ENCODE measurements at places on chromosomes 1 and 21. TPM values are rescaled to one million over a fixed set of nuclear protein-coding genes. Genes with fewer than 3 reads are reported as not detected.
A peak's percentile ranks its signal among the peaks of the same experiment; 100 is the strongest.

DNA sequence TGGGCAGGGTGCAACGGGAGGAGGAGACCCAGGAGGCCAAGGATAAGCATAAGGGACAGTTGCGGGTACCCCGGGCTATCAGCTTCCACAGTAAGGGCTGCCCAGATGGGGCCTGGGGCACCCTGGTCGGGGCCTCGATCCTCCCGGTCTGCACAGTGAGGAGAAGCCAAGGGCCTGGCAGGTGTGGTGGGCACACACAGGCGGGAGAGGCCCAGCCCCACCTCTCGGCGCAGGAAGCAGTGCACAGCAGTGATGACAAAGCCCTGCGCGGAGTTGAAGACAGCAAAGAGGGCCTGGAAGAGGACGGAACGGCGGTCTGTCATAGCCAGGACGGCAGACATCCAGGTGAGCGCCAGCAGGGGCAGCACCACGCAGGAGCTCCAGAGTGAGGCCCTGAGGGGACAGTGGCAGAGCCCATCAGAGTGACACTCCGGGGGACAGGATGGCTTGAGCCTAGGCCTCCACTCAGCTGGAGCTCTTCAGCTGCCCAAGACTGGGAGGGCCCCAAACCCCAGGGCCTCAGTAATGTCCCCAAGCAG, 29.0 kb upstream of the COL16A1 start:
- no peak for DNase-seq

DNA sequence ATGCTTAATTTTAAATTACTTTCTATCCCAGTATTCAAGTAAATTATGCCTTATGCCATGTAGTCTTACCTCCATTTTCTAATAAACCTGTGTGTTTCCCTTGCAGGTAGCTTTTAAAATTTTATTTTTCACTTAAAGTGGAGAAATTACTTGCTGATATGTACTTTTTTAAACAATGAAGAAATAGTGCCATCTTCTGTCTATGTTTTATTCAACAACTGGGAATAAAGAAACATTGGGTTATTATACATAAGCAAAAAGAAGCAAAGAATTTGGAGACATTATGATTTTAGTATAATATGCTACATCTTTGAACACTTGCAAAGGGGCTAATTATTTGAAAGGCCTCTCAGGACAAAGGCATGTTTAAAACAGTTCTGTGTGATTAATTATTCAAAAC, 1912.9 kb downstream of the MRPL39 start:
- no peak for DNase-seq

- peak; percentile 41 for DNase-seq
Measured at GRCh38 chr1:110746644-110747259, 72.0 kb upstream of the KCNA3 start.

DNA sequence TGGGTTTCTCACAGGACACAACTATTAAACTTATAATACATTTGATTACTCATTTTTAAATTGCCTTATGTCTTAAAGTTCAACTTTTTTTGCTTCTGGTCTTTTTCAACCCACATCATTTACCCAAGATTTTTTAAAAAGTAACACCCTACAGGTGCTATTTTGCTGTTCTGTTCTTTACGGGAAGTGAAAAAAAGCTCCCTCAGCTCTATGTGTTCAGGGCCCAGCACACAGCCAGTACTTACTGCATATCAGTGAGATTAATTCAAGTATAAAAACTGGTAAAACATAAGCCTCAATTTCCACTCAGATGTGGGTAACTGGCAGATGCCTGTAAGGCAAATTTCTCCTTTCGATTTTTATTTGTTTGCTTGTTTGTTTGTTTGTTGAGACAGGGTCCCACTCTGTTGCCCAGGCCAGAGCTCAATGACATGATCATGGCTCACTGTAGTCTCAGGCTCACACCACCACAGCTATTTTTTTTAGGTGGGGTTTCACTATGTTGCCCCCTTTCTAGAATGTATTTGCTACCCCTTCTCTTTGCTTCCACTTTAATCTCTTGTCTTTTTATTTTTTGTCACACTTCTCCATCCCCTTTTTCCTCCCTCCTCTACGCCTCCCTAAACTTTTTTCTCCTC, 20.3 kb downstream of the RNASEL start:
- no peak for DNase-seq

DNA sequence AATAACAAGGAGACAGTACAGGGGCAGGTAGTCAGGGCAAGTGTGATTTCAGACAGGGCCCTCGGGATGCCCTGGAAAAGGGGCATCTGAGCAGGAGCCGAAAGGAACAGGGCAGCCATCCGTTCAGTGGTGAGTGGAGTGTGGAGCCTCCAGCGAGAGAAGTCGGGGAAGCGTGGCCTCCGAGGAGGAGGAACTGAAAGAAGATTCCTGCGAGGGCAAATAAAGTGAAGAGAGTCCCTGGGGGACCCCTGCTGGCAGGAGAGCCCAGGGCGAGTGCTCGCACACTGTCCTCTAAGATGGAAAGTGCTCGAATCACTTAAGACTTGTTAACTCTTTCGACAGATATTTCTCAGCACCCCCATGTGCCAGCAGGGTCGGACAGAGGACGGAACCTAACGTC, 3.5 kb upstream of the UTS2 start:
- no peak for DNase-seq

- DNase-seq = no peak
Measured at GRCh38 chr1:81574408-81574807, 226.3 kb upstream of the ADGRL2 start.

DNA sequence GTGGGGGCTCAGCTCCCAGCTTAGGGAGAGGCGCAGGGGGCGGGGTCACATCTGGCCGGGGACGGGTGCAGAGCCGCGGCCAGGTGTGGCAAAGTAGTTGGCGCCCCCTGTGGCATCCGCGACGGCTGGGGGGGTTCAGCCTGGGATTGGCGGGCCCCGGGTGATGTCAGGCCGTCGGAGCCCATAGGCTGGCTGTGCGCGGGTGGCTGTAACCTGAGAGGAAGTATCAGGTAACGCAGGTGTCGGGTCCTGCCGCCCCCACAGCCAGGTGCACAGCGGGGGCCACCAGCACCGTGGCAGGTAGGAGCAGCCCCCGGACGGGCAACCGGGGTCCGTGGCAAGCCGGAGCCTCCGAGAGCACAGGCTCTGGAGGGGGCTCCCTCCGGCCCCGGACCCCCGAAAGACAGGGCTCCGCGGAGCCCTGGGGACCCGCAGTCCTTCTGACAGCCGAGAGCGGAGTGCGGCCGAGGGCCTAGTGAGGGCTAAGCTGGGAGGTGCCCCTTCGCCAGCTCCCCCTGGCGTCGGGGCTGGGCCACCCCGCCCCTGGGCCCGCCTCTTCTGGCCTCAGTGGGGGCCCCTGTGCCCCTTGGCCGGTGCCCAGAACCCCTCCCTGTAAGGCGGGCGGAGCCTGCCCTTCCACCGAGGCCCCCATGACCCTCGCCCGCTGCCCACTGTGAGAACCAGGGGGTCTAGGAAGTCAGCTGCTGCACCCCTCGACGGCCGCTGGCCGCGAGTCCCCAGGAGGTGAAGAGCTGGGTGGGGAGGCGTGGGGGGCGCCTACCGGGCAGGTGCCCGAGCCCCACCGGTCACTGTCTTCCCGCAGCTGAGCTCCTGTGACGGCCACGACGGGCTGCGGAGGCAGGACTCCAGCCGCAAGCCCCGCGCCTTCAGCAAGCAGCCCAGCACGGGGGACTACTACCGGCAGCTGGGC, 17.9 kb downstream of the TNFRSF25 start:
- no peak for DNase-seq

VTCN1 gene
- polyA plus RNA-seq = 14.1 TPM

NBPF6 gene
- not detected for polyA plus RNA-seq

RHD gene
- polyA plus RNA-seq = 0.75 TPM
